ENCODE measurements at places on chromosomes 16 and 17.

DNA sequence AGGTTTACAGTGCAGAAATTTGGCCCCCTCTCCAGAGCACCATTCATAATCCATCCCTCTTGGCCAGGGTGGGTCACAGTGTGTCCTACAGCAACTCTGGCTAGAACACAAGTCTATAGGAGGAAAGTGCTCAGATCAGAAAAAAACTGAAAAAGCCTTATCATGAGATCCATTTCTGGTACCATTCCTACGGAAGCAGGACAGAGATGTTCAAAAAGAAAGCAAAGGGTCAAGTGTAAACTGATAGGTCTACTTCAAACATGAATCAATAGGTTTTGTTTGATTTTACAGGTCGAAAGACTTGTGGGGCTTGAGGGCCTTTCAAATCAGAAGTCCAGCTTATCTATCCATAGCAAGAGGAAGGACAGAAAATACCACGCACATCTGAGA is 326.4 kb downstream of the SOX9 start:
- DNase-seq = no peak

DNA sequence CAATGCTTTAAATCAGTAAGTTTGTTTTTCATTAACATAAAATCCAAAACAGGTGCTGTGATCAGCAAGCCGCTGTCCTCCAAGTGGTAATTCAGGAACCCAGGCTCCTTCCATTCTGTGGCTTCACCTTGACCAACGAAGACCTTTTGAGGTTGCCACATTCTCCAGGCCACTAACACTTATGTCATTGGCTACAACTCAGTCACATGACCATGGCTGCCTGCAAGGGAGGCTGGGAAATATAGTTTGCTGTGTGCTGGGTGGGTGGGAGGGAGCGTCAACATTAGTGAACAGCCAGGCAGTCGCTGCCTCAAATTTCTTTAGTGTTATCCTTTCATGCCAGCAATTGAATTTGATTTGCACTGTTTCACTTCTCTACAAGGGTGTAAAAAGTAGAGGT is 549.2 kb downstream of the MAF start:
- no peak for DNase-seq

GRCh38 chr16:31085411-31085810 is 3.3 kb downstream of the PRSS53 start:
- no peak for DNase-seq

GRCh38 chr17:1374431-1375177 is 25.4 kb downstream of the YWHAE start:
- DNase-seq = no peak

DNA sequence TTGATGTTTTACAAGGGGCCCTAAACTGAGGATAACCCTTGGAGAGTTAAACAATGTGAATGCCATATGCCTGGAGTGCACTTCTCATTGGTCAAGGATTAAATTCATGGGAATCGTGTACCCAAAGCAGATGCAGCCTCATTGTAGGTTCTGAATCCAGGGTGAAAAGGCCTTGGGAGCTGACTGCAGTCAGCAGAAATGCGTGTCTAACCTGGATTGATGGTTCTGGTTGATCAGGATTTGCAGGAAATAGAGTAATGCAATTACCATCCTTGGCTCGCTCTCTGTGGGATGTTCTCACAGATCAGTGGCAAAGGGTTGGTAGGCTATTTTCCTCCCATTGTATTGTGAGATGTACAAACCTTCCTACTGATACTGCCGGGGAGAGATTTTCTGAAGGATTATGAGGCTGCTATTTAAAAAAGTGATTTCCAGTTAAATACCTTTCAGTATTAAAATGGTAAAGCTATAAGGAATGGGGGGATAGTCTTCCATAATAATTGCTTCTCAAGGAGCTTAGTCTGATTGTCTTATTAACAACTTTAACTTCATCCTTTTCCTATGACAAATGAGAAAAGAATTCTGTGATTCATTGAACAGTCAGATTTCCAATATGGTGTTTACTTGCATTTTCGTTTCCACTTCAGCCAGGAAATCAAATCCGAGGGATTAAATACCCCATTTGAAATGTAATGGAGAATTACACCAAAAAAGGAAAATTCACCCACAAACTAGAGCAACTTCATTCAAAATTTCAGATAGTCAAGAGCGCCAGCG is 1028.1 kb upstream of the EEF2KMT start:
- DNase-seq = no peak

GRCh38 chr17:61323909-61324868 is 75.5 kb upstream of the TBX2 start:
- no peak for DNase-seq

DNA sequence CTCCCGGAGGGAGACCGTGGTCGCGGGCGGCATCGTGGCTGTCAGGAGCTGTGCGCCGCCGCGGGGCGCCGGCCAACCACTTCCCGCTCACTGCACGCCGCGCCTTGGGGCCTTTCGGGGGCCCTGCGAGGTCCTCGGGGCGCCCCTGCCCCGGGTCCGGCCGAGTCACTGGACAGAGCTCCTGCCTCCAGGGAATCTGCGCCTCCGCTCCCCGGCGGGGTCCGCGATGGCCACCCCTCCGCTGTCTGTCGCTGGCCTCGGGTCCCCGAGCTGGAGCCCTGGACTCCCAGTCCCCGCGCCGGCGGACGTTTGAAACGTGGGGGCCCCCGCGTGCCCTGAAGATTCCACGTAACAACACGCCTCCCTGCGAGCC is at the start of gene QRICH2:
TSS of gene QRICH2 (minus strand) at position 311 of the 373 bp plus-strand sequence. CDS start at position 33, 278 bp downstream.
- DNase-seq = no peak

DNA sequence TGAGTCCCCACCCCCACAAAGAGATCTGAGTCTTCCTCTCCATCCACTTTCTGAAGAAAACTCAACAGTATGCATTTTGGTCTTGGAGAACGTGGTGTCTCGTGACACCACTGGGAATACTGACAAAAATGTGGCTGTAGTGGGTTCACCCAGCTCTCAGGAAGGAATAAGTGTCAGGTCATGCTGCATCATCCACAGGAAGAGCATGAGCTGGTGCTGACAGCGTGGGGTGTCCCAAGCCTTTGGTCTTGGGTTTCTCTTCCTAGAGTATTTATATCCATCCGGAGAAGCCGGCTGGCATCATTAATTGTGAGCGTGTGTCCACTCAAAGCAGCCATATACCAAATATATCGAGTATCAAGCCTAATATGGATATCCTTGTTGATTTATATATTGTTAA is 55.9 kb downstream of the C17orf67 start:
- no peak for DNase-seq

- no peak for DNase-seq
Measured at GRCh38 chr17:80676096-80676466, 131.4 kb downstream of the RPTOR start.

- no peak for DNase-seq
Measured at GRCh38 chr16:17323171-17323570, 147.6 kb downstream of the XYLT1 start.

- DNase-seq = no peak
Measured at GRCh38 chr17:73820686-73821448, 176.6 kb upstream of the SDK2 start.

- DNase-seq = no peak
Measured at GRCh38 chr16:9003322-9003721, 39.6 kb upstream of the USP7 start.

- DNase-seq = no peak
Measured at GRCh38 chr17:47857551-47858455, 6.8 kb upstream of the SP6 start.

Data from stimulated activated CD4-positive, alpha-beta T cell treated with anti-CD3 and anti-CD28 coated beads, Interleukin-15, amount 100 ng/mL, for 1 hour (primary cell).